ENCODE measurements at places on chromosomes 16 and 17.

- DNase-seq = no peak
Observed at GRCh38 chr16:17798716-17799115, 328.0 kb upstream of the XYLT1 start.

DNA sequence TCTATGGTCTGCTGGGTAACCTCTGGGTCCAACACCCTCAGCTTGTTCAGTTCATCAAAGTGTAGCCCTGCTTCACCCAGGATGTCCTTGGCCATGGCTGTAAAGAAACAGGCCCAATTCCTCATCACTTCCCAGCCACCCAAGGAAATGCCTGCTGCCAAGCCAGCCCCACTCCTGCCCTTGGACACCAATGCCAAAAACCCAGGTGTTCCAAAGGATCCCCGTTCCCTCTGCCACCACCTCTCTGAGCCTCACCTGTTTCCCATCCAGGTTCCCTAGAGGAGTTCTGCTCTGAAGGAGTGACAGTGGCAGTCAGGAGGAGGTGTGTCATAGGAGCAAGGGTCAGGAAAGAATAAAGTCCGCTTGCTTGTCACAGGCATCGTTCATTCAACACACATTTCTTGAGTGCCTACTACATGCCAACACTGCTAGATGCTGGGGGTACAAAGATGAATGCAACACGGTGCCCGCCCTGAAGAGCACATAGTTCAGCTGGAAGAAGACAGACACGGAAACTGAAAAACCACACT, 3.3 kb downstream of the IFT20 start:
- DNase-seq = no peak

DNA sequence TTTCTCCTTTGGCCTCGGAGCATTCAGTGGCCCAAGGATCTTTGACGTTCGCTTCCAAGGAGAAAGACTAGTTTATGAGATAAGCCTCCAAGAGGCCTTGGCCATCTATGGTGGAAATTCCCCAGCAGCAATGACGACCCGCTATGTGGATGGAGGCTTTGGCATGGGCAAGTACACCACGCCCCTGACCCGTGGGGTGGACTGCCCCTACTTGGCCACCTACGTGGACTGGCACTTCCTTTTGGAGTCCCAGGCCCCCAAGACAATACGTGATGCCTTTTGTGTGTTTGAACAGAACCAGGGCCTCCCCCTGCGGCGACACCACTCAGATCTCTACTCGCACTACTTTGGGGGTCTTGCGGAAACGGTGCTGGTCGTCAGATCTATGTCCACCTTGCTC, 1.4 kb downstream of the AOC3 start:
- DNase-seq = no peak

DNA sequence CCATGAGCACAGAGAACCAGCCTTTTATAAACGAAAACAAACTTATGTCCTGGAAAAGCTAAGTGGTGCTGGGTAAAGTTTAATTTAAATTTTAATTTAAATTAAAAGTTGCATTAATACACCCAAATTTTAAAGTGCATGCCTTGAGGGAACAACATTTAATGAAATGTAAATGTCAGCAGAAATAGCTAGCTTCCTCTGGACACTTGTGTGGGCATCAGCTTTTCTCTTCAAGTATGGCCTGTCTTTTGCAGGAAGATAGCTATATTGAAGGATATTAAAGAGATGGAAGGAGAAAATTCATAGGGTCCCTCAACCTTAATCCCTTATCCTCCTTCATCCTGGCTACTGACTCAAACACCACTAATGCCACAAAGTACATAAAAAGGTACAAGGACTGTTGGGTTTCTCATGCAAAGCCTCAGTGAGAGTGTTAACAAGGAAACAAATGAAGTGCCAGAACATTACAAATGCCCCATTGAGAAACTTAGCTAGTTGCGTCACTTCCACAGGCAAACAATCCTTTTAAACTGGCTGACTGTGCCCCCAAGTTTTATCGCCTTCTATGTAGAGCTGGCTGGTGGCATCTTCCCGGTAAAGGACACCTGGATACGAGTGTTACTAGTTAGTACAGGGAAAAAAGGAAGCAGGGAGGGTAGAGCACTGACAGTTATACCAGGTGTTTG, 14.1 kb downstream of the PHF12 start:
- no peak for DNase-seq

- no peak for DNase-seq
Observed at GRCh38 chr16:25834101-25834500, 142.3 kb downstream of the HS3ST4 start.
